NCI-H1694 (cell line): ENCODE measurements at places on chromosomes 5 and 9.

- DNase-seq = no peak
Observed at GRCh38 chr5:142474431-142475094, 149.7 kb upstream of the SPRY4 start.

- DNase-seq = no peak
Observed at GRCh38 chr5:87245451-87245850, 22.2 kb upstream of the RASA1 start.

GRCh38 chr5:170216257-170216864 is 16.4 kb upstream of the C5orf58 start:
- peak; percentile 63 for DNase-seq

- no peak for DNase-seq
Observed at GRCh38 chr5:149452007-149452664, 73.0 kb upstream of the IL17B start.

DNA sequence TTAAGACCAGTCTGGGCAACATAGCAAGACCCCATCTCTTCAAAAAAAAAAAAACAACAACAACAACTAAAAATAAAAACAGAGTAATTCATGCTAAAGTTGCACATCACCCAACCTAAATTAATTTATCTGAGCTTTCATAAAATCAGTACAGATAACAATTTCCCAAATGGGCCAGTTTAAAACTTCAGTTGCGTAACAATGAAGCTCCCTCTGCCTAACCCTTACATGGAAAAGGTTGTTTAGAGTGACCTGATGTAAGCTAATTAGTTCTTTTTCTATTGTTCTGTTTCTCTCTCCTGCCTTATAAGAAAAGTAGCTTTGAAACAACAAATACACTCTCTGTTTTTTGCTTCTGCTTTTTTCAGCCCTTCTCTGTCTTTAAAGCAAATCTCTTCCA is 46.2 kb upstream of the SLC28A3 start:
- no peak for DNase-seq

- no peak for DNase-seq
Observed at GRCh38 chr9:42388146-42388690, 204.8 kb downstream of the SPATA31A6 start.

DNA sequence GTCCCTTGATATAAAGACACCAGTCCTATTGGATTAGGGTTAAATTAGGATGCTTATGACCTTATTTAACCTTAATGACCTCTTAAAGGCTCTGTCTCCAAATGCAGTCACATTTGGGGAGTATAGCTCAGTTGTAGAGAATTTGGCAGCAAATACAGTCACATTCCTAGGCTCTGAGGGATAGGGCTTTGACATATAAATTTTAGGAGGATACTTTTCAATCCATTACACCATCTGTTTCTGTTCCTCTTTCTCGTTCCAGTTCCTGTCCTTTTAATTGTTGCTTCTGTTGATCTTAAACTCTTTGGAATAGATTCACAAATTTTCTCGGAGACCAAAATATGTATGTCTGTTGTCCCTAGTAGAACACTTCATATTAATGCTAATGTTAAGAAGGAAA is 390.0 kb upstream of the PCSK5 start:
- DNase-seq = no peak

GRCh38 chr9:35340046-35340445 is 149.9 kb upstream of the RUSC2 start:
- DNase-seq = no peak

- no peak for DNase-seq
Observed at GRCh38 chr5:139634541-139634940, 13.6 kb upstream of the CXXC5 start.

DNA sequence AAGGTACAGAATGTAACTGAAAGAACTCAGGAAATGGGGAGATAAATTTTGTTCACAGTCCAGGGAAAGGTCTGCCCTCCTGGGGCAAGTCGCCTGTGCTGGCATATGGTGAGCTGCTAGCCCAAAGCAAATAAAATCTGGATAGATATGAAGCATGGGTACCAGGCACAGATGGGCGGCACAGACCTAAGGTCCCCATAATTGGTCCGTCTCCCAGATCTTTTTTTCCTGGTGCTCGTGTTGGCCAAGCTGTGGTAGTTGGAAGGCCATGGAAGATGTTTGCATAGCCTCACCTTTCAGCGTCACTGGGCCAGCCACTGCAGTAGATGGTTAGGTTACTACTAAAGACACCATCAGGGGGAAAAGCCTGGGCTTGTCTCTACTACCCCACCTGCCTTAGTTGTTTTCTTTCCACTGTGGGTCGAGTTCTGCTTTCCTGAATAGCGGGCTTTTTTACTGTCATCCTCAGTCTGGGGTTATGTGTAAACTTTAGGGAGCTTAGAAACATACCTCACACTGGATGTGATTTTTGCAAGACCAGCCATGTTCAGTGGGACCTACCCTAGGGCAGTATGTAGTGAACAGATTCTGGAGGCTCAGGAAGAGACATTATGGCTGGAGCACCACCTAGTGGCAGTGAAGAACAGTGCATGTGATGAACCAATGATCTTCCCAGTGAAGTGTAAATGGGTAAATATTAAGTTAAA is 24.2 kb upstream of the GLRX start:
- DNase-seq = peak; percentile 49

- peak; percentile 69 for DNase-seq
Observed at GRCh38 chr5:18281947-18282581, 647.8 kb downstream of the TAF11L14 start.

GRCh38 chr5:170701334-170701733 is 82.2 kb upstream of the GABRP start:
- no peak for DNase-seq

GRCh38 chr5:39218482-39219402 is 621 bp downstream of the FYB1 start:
- no peak for DNase-seq

- peak; percentile 22 for DNase-seq
Observed at GRCh38 chr9:113620377-113621161, 157.0 kb downstream of the RGS3 start.

DNA sequence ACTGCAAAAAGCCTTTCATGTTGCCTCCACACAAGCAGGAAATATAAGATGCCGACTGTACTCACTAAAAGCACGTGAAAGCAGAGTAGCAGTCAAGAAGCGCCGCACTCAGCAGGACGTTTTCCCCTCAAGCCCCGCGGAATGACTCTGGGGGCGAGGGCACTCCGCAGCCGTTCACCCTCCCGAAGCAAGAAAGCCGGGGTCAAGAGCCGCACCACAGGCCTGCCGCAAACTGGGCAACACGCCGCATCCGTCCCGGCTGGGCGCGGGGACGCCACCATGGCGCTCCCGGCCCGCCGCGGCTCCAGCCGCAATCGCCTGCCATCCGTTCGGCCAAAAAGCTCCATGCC is 364 bp downstream of the RPS6 start:
- DNase-seq = no peak

DNA sequence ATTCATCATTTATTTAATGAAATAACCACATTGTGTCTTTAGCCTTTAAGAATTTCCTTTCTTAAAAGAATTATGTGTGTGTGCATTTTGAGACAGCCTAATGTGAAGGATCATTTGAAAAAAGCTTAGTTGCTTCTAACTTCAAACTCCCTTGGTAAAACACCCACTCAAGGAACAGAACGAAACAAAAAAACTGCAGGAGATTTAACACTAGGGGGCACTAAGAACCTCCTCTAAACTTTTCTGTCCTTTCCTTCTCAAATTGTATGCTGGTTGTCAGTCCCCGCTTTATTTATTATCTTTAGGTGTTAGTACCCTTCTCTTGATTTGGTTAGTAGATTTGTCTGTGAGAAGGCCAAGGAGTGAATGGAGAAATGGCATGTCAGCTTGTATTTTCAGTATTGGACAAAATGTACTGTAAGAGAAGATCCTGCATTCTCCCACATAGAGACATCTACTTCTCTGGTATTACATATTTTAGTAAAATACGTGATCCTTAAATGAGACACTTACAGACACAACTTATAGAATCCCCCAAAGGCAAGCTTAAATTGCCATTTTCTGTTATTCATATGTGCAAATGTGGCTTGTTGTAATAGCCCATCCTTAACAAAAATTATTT is 229.7 kb downstream of the MRPS30 start:
- peak; percentile 55 for DNase-seq

DNA sequence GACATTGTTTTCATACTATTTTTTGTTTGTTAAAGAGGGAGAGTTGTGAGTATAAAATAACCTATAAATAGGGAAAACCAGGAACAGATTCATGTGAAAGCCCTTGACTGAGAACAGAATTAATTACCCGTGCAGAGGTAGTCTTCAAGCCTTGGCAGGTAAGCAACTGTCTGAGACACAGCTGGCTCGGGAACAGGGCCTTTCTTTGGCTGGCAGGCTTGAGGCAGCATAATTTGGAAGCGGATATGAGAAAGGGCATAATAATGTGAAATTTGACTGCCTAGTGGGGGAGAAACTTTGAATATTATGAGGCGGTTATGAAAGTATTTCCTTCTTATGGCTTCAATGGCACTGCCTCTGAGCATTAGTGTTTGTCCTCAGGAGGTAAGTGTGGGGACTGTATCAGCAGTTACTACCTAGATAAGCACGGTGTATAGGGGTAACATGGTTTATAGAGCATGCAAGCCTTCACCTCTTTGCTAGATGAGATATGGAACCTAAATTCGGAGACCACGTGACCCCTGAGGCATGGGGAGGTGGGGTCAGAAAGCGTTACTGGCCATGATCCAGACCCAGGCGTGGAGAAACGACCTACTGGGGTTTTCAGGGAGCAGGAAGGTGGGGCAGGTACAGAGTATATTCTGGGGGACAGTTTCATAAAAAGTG is 210.2 kb upstream of the GAS1 start:
- DNase-seq = no peak

DNA sequence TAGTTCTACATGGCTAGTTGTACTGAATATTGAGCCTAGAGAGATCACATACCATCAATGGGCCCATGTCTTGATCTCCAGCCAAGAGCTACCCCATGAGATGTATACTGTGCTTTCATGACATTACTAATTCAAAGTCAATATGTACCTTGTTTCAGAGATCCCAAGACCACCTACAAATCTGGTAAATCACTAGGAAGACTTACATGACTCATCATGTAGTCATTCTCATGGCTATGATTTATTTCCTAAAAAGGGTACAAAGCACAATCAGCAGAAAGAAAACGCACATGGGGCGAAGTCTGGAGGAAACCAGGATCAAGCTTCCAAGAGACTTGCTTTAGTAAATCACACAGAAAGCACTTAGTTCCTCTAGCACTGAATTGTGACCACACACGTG is 103.0 kb downstream of the PCSK5 start:
- no peak for DNase-seq

DNA sequence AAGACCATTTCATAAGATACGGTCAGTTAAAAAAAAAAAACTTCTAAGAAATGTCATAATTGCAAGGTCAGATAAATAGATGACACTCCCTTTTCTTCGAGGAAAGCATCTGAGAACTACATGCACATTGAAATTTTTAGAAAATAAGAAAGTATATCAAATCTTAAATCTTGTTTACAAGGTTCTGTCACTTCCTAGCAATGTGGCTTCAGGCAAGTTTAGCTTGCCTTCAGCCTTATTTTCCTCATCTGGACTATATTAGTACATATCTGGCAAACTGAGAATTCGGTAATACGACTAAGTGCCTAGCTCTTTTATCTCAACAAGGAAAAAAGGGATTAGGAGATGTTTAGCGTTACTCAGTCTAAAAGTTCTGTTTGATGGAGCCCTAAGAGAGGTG is 32.5 kb upstream of the OR2K2 start:
- DNase-seq = no peak

DNA sequence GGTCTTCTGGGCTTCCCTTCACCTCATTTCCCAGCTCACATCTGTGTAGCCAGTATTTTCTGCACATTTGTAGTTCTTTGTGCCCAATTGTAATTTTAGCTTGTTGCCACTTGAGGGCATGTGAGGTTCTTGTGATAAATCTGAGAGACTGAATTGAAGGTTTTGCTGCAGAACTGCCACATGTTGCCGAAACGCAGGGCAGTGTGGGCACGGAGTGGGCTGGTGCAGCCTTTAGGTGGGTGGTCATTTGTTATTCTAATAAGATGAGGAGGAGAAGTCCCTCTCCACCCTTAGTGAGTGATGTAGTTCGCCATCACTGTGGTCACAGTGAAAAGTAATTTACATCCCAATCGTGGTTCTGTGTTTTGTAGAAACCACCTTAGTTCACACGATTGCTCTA is 21.2 kb downstream of the OTULIN start:
- peak; percentile 60 for DNase-seq

DNA sequence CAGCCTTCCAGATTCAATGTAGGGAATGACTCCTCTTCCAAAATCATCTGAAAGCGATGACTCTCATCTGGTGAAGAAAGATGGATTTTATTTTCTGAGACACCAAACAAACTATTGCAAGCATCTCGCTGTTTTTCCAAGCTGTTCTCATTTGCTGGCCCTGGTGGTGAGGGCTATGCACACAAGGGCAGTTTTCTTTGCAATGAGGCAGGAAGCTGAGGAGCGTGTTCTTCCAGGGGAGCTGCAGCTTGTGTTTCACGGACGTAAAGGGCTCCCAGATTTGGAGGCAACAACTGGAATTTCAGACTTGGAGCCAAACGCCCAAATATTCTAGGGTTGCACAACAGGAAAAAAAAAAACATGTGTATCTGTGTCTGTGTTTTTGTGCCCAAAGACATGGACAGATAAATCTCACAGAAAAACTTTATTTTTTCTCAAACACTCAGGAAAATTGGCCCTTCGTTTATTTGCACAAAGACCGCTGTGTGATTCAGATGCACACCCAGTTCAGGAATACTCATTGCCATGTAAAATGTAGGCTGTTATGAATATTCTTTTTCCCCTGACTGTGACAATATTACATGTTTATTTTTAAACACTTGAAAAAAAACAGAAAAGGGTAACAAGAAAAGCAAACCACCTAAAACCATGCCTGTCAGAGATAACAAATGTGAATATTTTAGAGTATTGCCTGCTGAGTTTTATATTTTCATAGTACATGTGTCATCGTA is 151.3 kb downstream of the GAS1 start:
- no peak for DNase-seq

- no peak for DNase-seq
Observed at GRCh38 chr9:28999806-29000205, 1426.5 kb upstream of the C9orf72 start.

GRCh38 chr5:4862500-4862899 is 277.6 kb upstream of the ADAMTS16 start:
- DNase-seq = peak; percentile 17

DNA sequence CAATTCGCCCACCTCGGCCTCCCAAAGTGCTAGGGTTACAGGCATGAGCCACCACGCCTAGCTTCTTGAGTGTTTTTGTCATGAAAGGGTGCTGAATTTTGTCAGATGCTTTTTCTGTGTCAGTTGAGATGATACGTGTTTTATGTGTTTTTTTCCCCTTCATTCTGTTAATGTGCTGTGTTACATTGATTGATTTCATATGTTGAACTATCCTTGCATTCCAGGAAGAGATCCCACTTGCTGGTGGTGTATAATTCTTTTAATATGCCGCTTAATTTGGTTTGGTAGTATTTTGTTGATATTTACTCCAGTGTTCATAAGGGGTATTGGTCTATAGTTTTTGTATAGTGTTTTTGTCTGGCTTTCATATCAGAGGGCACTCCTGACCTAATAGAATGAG is 13.6 kb downstream of the ZBTB43 start:
- DNase-seq = no peak

DNA sequence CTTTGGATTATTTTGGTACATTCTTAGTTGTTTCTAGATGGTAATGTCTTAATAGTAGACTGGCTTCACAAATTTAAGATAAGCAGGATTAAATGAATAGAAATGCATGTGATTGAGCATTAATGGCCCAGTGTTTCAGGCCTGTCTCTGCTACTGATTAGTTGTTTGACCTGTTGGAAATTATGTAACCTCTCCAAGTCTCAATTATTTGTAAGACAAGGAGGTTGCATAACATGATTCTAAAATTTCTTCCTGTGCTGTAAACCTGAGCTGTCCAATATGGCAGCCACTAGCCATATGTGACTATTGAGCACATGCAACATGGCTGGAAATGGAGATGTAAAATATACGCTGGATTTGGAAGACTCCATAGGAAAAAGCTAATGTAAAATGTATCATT is 97.5 kb downstream of the ALDH1A1 start:
- DNase-seq = no peak
